ENCODE measurements at places on chromosomes 6 and 20.

- no peak for DNase-seq
These were observed 82.7 kb downstream of the TIAM2 start for GRCh38 chr6:155077784-155078183.

- peak; percentile 66 for DNase-seq
These were observed 374.1 kb upstream of the MANEA start for GRCh38 chr6:95203153-95203754.

GRCh38 chr20:61795669-61796630 is 269.7 kb downstream of the TAF4 start:
- no peak for DNase-seq

DNA sequence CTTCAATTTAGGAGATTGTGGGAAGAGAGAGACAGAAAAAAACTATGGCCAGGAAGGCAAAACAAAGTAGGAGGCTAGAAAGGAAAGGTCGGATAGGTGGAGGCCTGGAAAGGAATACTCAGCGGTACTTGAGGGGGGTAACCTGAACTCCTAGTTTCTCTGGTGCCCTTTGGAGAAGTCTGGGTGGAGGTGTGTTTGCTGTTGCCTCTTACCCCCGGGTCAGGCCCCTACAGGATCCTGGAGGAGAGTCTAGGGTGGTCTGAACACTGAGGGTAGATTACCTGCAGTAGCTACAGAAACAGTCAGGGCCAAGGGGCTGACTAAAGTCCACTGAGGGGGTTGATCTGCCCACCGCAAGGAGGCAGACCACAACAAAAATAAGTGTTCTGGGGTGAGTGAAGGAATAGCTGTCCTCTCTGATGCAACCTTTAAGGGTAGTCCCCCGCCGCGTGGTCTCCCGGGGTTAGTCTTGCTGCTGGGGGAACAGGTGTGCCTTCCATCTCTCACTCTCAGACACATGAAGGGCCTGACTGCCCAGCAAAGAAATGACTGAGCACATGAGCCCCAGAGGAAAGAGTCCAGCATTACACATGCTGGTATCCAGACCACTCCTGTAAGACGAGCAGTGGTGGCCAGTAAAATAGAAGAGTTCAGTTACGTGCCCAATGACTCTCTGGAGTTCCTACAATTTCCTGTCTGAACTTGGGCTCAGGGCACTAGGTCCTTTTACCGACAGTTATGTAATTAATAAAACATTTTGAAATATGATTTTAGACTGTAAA is 59.5 kb downstream of the MTHFD1L start:
- no peak for DNase-seq

DNA sequence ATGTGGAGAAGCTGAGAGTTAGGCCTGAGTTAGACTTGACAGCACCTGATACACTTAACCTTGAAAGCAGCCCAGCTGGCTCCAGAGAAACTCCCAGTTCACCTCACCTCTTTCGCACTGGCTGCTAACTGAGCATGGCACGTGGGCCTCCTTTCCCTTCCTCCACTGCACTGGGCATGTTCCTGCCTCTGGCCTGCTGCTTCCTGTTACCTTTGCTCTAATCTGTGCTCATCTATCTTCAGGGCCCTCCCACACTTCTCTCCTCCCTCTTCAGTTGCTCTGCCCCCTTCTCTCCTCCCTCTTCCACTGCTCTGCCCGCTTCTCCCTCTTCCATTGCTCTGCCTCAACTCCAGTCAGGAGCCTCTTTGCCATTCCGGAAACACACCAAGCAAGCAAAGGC is 13.7 kb upstream of the UBE2V1 start:
- DNase-seq = no peak

GRCh38 chr6:3750317-3751076 is 1.0 kb downstream of the PXDC1 start:
- DNase-seq = peak; percentile 82

DNA sequence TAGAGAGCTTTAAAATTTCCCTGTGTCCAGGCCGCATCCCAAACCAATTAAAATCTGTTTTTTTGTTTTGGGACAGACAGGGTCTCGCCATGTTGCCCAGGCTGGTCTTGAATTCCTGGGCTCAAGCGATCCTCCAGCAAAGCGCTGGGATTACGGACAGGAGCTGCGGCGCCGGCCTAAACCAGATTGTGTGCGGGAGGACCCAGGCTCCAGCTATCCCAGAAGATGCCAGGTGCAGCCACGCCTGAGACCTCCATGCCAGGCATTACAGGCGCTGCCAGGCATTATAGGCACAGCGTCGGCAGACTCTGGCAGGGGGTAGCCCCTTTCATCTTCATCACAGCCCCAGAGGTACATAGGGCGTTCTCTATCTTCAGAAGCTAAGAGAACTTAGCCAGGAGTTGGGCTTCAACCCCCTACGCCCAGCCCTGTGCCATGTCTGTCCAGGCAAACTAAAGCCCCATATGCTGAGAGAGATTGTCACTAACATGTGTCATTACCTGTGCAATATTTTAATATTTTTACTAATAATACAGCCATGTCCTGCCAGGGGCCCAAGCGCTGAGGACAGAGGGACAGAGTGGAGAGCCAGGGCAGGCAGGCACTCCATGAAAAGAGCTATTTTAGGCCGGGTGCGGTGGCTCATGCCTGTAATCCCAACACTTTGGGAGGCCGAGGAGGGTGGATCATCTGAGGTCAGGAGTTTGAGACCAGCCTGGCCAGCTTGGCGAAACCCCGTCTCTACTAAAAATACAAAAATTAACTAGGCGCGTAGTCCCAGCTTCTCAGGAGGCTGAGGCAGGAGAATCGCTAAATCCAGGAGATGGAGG is 9.8 kb upstream of the GRM4 start:
- peak; percentile 49 for DNase-seq

DNA sequence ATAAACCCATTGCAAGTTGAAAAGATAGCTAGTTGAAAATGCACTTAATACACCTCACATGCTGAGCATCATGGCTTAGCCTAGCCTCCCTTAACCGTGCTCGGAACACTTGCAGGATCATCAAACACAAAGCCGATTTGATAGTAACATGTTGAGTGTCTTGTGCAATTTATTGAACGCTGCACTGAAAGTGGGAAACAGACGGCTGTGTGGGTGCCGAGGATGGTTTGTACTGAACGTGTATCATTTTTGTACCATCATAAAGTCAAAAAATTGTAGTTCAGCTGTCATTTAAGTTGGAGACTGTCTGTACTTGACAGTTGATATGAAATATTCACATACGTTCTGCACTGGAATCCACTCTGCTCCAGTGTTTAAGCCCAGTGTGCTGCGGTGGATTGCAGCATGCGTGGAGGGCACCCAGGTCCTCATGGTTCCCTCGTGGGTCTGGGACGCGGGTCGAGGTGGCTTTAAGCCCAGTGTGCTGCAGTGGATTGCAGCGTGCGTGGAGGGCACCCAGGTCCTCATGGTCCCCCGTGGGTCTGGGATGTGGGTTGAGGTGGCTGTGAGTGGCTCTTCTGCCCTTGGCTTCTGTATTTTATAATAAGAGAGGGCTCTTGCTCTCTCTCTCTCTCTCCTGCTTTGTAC is 77.0 kb downstream of the CDH4 start:
- no peak for DNase-seq

DNA sequence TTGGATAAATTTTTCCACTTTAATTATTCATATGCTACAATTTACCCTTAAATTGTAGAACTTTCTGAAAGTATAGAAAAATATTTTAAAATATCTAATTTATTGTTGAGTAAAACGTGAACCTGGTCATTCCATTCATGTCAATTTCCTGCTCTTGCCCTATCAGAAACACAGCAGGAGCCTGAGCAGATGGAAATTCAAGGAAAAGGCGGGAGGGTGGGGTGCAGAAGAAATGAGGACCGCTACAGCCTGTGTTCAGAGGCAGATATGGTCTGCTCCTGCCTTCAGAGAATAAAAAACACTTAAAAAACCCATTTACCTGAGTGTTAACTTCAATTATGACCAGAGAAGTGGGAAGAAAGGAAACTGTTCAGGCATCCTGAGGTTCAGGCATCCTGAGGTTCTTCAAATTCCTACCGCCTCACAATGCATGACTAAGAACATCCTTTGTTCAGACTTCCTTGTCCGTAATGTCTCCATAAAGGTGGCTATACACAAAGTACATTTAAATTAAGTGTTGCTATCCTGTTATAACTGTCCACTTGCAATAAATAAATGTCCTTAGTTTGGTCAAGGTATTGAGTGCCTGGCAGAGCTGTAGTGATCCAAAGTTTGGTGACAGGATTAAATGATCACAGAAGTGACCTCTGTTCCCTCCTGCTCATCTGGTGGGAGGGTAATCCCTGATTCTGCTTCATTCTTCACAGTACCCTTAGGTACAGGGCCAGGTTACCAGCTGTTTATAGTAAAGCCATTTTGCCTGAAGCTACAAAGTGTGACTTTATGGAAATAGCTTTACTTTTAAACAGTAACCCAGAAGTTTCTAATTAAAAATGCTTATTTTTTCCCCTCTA is 109.1 kb downstream of the MAN1A1 start:
- DNase-seq = peak; percentile 52

GRCh38 chr6:16965689-16966088 is 136.2 kb upstream of the STMND1 start:
- DNase-seq = no peak

GRCh38 chr6:160057080-160057479 is 64.5 kb upstream of the SLC22A1 start:
- no peak for DNase-seq

- DNase-seq = no peak
These were observed 382.1 kb upstream of the TSHZ2 start for GRCh38 chr20:52590100-52590499.

- DNase-seq = no peak
These were observed 364.2 kb downstream of the TFAP2B start for GRCh38 chr6:51182827-51183226.

- no peak for DNase-seq
These were observed 18.6 kb upstream of the ELOVL2 start for GRCh38 chr6:11062715-11063114.

DNA sequence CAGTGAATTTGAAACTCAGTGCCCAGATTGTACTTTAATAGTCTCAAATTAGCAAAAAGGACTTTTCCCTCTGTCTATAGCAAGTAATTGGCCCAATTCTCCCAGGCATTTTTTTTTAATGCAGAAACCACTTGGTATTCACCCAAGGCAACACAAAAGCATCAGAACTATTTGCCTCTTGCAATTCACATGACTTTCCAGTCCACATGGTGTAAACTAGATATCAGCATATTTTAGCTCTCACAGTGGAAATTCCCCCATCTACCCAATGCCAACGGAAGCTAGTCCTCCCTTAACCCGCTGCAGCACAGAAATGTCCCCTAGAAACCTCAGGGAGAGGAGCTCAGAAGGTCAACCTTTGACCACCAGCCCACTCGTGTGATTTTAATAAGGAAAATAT is 103.4 kb upstream of the CDYL start:
- no peak for DNase-seq

- no peak for DNase-seq
These were observed 19.2 kb upstream of the POLR1H start for GRCh38 chr6:30041821-30042220.

DNA sequence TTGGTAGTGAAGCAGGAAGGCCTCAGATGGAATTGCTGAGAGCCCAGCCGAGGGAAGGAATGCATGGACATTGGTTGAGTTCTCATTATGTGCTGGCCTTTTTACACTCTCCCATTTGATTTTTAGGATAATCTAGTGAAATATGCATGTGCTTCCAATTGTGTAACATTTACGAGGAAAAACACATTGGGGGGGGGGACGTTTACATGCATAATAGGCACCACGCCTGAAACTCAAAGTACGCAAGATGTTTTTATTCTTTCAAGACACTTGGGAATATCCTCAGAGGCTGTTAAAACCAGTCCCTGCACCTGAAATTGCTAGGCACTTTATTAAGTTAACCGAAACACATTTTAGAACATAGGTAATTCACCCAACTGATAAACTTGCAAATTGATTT is 118.5 kb upstream of the CDH4 start:
- no peak for DNase-seq

DNA sequence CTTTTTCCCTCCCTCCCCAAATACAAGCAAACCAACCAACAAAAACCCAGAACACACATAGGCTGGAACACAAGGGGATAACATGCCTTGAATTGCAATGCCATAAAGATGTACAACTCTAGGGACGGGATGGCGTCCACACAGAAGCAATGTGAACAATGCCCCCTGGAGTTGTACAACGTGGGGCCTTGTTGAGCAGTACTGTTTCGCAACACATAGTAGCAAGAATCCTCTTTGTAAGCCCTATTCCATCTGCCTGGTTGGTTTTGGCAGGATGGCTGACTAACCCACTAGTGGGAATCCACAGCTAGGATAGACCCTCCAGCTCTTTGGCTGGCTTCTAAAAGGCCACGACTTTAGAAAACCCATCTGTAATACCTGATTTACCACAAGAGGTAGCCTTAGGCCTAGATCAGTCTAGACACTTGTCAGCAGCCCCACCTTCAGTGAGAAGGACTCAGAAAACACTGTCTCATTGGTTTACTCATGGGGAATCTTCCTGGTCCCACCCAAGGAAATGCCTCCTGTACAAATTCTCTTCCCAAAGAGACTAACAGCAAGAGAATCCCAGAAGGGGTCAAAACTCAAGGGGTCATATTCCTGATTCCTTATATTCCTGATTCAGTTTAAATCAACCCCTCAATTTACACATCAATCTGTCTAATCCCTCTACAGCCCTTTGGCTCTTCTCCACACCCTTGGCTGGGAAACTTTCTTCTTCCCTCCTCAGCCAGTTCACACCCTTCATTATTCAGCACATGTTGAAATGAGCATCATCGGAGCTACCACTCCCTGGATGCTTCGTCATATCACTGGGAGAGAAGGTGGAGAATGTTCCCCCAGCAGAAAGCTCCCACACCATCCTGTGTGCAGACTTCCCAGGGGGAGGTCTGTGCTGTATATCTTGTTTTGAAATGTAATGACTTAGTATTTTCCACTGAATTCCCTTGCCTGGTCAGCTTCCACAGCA is 622.4 kb upstream of the FLRT3 start:
- DNase-seq = no peak

- DNase-seq = no peak
These were observed 66.1 kb upstream of the RNF24 start for GRCh38 chr20:4081421-4081820.

DNA sequence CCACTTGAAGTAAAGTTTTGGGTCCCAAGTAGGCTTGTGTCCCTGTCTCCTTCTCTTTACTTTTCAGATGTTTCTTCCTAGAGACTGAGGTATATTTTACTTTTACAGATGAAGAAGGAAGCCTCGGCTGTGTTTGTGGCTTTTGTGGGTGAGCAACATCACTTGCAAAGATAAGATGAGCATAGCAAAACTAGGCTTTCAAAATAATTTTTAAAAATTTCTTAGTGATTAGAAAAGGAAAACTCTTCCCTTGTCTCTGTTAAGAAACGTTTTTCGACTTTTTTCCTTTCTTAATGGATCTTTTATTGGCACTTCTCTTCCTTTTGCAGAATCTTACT is 7.6 kb downstream of the PTPN1 start:
- DNase-seq = no peak

DNA sequence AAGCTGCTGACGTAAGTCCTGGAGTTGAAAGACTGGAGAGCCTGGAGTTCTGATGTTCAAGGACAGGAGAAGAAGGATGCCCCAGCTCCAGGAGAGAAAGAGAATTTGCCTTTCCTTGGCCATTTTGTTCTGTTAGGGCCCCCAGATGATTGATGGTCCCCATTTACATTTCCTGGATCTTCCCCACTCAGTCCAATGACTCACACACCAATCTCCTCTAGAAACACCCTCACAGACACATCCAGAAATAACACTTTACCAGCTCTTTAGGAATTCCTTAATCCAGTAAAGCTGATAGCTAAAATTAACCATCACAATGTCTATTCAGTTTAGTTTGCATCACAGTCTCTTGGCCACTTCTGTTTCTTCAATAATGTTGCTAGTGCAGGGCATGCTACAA is 260.2 kb upstream of the IRAK1BP1 start:
- DNase-seq = no peak

Data from endodermal cell (in vitro differentiated cells).